ENCODE measurements at places on chromosomes 6 and 20. TPM values are rescaled to one million over a fixed set of nuclear protein-coding genes. Genes with fewer than 3 reads are reported as not detected.

- peaks cover 21% of the 10 kb centered on the region for H3K4me1 ChIP-seq
- H3K27me3 ChIP-seq = no peaks in the 10 kb centered on the region
- peak overlapping the region; percentile 76 for H3K27ac ChIP-seq
- H3K4me3 ChIP-seq = peak overlapping the region; percentile 70
- peaks cover 2% of the 10 kb centered on the region for H3K36me3 ChIP-seq
Observed at GRCh38 chr20:32190616-32191415, 16.7 kb downstream of the PLAGL2 start.

DNA sequence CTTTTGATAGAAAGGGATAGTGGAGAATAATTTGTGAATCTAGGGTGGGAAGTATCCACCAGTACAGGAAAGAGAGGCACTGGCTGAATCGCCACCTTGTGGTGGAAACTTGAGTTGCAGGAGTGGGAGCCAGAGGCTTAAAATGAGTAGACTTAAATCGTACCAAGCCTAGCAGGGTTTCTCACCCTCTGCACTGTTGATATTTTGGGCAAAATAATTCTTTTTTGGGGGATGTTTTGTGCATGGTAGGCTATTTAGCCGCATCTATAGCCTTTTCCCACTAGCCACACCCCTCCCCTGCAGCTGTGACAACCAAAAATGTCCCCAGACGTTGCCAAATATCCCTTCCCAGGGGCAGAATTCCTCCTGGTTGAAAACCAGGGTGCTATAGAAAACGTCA is 119.1 kb downstream of the DHX35 start:
- H3K4me1 ChIP-seq = peaks cover 7% of the 10 kb centered on the region
- H3K27me3 ChIP-seq = peaks cover 21% of the 10 kb centered on the region
- DNase-seq = peak; percentile 78
- H3K27ac ChIP-seq = no peak overlapping the region
- H3K4me3 ChIP-seq = no peak overlapping the region

The PACSIN1 gene
- 4.5 TPM for total RNA-seq

DNA sequence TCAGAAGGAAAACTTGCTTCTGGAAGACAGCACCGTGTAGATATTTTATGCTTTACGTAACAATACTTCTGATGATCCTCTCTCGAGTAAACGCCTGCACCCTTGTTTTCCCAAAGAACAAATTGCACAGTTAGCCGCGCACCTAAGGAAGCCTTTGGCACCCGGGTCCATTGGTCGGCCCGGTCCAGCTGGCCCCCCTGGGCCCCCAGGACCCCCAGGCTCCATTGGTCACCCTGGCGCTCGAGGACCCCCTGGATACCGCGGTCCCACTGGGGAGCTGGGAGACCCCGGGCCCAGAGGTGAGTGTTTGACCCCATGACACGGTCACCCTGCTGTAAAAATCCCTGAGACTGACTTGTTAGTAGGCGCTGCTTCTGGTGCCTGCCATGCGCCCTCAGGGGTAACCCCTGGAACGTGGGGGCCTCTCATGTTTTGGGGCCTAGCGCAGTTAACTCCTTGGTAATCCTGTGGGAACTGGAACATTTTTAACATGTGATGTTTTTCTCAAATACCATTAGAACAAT is 20.2 kb downstream of the COL9A3 start:
- peaks cover 7% of the 10 kb centered on the region for H3K4me1 ChIP-seq
- H3K4me3 ChIP-seq = no peak overlapping the region
- no peak overlapping the region for H3K27ac ChIP-seq
- H3K27me3 ChIP-seq = no peaks in the 10 kb centered on the region

DNA sequence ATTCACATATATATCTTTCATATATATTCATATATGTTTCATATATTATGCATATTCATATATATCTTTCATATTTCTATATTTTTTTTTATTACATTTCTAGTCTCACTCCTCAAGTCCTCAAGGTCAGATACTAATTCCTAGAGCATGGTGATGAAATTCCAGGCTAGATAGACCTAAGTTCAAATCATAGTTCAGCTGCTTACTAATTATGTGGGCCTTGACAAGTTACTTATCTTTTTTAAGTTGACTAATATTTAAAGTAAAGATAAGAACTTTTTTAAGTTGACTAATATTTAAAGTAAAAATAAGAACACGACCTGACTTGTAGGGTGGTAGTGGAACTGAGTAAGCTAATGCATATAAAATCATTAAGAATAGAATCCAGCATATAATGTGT is 495.6 kb upstream of the MAN1A1 start:
- H3K4me1 ChIP-seq = no peaks in the 10 kb centered on the region
- H3K27me3 ChIP-seq = peaks cover 4% of the 10 kb centered on the region
- no peak overlapping the region for H3K4me3 ChIP-seq
- DNase-seq = no peak

The PABPC1L gene
- total RNA-seq = 87.0 TPM

The BPI gene
- total RNA-seq = not detected

GRCh38 chr6:110643175-110643574 is 166.8 kb upstream of the SLC22A16 start:
- H3K36me3 ChIP-seq = peaks cover 19% of the 10 kb centered on the region
- no peaks in the 10 kb centered on the region for H3K27me3 ChIP-seq
- no peaks in the 10 kb centered on the region for H3K4me1 ChIP-seq
- no peak for DNase-seq
- H3K4me3 ChIP-seq = no peak overlapping the region

The GSTA2 gene
- not detected for total RNA-seq

Data from activated naive CD8-positive, alpha-beta T cell treated with anti-CD3 and anti-CD28 coated beads, Interleukin-2, amount 10 ng/mL, durations not matched to agents 7 days and 5 days (primary cell).